RPMI8226 (cell line): ENCODE measurements at places on chromosomes 1 and 21.

GRCh38 chr1:215623162-215623561, 56.1 kb downstream of the KCTD3 start:
- no peak for DNase-seq

GRCh38 chr1:59215766-59216291, 81.1 kb upstream of the FGGY start:
- no peak for DNase-seq

GRCh38 chr1:87185077-87185476, 143.6 kb upstream of the LMO4 start:
- DNase-seq, result no peak

GRCh38 chr1:3696689-3697088, 44.4 kb downstream of the TP73 start:
- DNase-seq, result no peak

DNA sequence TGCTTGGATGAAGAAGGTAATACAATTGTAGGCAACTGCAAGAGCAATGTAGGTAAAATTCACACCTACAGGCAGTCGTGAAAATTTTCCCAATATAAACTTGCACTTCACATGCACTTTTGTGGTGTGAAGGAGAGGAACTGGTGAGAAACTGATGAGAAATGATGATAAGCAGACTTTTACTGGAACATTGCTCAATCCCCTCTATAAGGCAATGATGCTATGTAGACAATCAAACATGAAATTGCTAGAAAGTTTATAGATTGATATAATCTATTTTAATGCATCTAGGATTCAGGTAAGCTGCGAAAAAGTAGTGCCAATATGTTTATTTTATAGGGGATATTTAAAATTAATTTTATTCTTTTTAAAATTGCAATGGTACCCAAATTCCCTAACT, 802.2 kb downstream of the KCNT2 start:
- no peak for DNase-seq

DNA sequence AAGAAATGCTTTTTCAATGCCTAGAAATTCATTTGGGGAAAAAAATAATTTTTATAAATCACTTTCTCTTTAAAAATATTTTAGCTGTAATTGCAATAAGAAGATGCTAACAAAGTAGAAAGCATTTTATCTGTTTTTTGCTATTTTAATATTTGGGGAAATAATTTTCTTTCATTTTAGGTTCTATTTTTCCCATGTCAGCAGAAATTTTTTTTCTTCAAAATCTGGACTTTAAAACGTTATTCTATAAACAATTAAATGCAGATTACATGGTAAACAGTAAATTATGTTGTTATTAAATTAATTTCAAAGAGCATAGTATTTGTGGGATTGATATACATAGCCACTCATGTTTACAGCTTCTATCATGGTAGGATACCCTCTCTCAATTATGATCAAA, 27.7 kb upstream of the RRP15 start:
- DNase-seq, result no peak

- no peak for DNase-seq
Observed at GRCh38 chr1:212651977-212652376, 43.4 kb downstream of the ATF3 start.
